ENCODE measurements at places on chromosomes 7 and 10. TPM values are rescaled to one million over a fixed set of nuclear protein-coding genes. Genes with fewer than 3 reads are reported as not detected.

The CPA4 gene
- polyA plus RNA-seq: 0.18 TPM

The TFEC gene
- polyA plus RNA-seq: 4.8 TPM

The TBATA gene
- not detected for polyA plus RNA-seq

The ATOH7 gene
- polyA plus RNA-seq: not detected

The LDB3 gene
- 32.6 TPM for polyA plus RNA-seq

The KLHL7 gene
- polyA plus RNA-seq: 10.5 TPM

The ZC3HAV1L gene
- polyA plus RNA-seq: 1.1 TPM

The LIPK gene
- not detected for polyA plus RNA-seq

The HTR5A gene
- polyA plus RNA-seq: not detected

The MYPN gene
- polyA plus RNA-seq: 0.25 TPM

DNA sequence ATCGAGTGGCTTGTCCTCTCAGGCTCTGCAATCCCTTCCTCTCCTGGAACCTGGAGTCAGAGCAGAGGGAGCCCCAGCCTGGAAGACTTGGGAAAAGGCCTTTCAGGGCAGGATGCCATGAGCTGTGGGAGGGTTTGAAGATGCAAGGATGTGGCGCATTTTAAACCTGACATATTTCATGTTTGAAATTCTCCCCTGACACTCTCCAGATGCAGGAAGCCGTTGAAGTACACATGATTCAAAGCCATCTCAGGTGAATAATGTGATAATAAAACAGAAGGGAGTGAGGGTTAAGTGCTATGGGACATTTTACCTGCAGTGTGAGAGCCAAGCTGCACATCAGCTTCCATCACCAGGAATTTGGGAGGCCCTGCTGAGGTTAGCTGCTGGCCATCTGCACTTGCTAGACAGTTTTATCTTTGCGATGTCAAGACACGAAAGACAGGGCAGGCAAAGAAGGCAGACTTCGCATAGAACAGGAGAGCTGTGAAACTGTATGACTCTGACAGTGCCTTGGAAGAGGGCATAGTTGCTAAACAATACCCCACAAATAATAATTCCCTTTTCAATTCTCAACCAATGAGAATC lies 159.1 kb upstream of the GDF10 start:
- DNase-seq: no peak

DNA sequence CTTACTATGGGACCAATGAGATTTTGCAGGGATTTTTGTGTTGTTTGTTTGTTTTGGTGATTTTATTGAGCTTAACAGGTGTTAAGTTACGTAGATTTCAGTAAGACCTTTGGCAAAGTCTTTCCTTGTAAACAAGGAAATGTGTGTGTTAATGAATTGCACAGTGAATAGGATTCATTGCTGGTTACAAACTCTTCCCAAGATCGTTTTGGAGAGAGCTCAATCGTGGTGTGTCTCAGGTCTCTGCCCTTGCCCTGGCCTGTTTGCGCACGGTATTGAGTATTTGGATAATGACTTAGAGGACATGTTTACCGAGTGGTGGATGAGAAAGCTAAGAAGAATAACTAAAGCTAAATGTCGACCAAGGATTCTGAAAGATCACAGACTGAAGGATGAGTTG lies 41.9 kb downstream of the PRPF18 start:
- no peak for DNase-seq

DNA sequence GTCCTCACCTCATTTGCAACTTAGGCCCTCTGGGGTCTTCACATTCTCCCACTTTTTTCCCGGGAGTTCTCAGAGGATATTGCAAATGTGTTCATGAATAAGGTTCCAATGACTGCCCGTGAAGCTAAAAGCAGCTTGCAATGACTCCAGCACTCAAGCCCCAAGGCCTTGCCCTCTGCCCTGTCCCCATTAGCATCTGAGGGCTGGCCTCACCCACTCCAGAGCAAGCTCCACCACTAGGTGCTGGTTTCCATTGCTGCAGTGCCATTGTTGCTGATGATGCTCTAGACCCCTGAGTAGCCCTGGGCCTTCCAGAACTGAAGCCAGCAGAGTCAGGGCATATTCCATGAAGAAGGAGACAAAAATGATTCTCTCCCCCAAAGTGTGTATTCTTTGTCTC lies 236.8 kb downstream of the DYNC1I1 start:
- no peak for DNase-seq

GRCh38 chr7:13069841-13070240 lies 382.4 kb downstream of the ARL4A start:
- DNase-seq: no peak

- DNase-seq: no peak
Measured at GRCh38 chr7:96949766-96950165, 55.6 kb upstream of the DLX6 start.

DNA sequence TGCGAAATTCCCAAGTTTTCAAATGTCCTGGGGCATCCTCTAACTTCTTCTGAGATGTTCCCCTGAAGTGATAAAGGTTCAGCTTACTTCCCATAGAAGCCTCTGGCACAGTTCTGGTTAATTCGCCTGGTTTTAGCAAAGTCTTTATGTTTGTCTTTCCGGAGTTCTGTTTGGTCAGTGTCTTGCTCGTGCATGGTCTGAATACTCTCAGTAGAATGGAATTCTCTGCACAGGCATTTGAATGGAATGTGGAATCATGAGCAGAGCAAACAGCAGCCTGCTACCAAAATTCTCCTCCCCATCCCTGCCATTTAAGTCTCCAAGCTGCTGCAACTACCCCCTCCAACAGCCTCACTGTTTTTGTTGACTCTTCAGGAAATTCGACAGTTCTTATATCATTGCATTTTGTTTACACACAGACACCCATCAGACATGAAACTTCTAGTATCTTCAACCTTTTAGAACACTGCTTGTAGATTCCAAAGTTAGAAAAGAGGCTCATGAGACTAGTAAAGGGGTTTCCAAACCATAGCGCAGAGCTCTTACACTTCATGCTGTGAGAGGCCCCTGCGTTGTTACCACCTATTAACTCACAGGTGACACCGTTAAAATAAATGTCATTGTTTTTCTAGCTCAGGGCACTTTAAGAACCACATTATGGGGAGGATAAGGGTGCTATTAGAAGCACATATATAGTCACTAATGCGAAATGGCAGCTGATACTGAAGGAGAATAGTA lies 129.7 kb downstream of the PLCE1 start:
- no peak for DNase-seq

DNA sequence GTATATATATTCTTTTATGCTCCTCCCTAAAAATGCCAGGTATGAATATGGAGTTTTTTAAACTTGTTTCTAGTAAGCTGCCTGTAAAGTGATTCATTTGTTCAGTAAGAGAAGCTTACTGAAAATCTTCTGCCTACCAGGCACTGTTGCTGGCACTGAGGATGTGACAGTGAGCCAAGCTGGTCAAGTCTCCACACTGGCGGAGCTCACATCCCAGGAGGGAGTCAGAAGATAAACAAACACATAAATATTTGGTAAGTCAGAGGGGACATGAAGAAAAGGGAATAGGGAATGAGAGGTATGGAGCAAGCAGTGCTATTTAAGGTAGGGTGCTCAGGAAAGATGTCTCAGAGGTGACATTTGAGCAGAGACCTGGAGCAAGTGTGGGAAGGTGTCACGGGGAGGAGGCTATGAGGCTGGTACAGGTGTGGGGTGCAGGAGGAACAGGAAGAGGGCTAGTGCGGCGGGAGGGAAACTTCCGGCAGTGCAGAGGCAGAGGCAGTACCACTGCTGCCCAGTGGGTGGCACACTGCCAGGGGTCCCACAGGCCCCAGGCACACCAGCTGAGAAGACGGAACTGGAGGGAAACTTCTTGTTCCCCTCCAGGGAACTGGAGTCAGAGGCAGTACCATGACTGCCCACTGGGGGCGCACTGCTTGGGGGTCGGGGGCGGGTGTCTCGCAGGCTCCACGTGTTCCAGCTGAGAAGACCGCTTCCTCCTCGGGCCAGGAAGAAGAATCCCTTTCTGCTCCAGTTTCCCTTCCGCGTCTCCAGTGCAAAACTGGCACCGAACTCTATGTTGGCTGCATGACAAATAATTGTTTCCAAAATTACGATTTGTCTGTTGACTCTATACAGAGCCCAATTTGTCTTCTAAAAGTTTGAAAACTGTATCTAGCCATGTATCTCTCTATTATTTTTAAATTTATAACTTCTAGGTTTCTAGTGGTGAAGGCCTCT lies 161.0 kb downstream of the TEX36 start:
- DNase-seq: no peak

GRCh38 chr7:45570797-45571196 lies 3.4 kb upstream of the ADCY1 start:
- DNase-seq: no peak

GRCh38 chr10:35843524-35844181 lies 201.6 kb upstream of the FZD8 start:
- DNase-seq: no peak

DNA sequence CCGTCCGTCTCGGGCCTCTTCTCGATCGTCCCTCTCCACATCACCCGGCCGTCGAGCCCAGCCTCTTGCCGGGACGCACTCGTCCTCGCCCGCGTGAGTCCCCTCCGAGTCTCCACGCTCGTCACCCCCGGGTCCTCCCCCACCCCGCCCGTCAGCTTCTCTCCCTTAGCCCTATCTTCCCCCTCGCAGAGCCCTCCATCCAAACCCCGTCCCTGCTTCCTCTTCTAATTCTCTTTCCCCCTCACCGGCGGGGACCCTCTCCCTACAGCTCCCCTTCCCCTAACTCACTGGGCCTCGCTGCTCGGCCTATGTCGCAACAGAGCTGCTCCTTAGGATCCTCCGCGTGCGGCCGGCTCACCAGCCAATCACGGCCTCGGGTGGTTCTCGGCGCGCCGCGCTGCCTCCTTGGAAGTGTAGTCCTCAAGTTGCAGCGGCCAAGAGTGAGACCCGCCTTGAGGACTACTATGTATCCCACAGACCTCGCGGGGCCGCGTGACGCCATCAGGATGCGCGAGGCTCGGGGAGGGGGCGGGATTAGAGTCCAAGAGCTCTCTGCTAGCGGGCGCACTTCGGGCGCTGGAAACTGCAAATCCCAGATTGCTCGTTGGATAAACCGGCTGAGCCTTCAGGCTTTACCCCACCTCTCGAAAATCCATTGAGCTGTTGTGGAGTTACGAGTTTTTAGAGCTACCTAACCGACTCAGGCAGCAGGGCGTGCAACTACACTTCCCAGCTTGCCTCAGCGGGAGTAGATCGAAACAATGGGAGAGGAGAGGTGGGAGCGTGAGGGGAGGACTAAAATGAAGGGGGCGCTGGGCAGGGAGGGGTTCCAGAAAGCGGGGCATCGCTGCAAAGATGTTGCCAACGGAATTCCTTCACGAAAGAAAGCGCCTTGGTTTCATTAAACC lies at the start of gene ABCF2:
TSS of gene ABCF2 (minus strand) at position 331 of the 908 bp plus-strand sequence. CDS start 747 bp downstream, outside the sequence.
- DNase-seq: peak; percentile 100

- DNase-seq: no peak
Measured at GRCh38 chr10:107238275-107238674, 73.8 kb upstream of the SORCS1 start.

GRCh38 chr10:84237199-84238051 lies 3.9 kb downstream of the LRIT1 start:
- DNase-seq: no peak

DNA sequence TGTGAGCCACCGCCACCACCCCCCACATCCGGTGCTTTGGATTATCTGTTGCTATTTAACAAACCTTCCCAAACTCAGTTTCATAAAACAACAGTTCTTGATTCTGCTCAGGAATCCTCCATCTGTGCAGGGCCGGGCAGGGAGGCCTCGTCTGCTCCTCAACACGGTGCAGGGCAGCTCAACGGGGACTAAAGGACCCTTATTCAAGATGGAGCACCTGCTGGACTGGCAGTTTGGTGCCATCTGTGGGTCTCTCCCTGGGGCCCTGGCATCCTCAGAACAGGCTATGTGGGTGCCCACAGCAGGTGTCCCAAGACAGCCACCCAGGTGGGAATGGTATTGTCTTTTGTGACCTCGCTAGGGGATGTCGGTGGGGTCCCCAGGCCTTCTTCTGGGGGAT lies 31.0 kb upstream of the ELFN1 start:
- no peak for DNase-seq

DNA sequence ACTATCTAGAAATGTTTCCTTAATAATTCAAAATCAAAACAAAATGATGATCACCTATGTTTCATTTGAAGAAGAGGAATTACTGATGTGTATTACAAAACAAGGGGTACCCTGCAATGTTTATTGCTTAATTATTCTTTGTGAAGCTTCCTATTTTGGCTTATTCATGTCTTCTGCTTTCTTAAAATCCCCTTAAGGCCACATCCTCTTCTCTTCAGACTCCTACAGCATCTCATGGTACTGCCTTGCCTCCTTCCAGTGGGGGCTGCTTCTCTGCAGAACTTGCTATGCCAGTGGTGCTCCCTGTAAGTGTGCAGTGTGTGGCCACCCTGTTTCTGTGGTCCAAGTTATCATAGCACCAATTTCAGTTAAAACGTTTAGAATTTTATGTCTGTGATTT lies 35.0 kb downstream of the CCDC146 start:
- no peak for DNase-seq

GRCh38 chr10:125797994-125798662 lies 22.5 kb upstream of the MMP21 start:
- no peak for DNase-seq

- DNase-seq: peak; percentile 60
Measured at GRCh38 chr7:44639671-44640321, 33.4 kb downstream of the OGDH start.

- DNase-seq: no peak
Measured at GRCh38 chr7:132646052-132646451, 69.8 kb upstream of the PLXNA4 start.

GRCh38 chr10:101485681-101486554 lies 102.1 kb downstream of the POLL start:
- DNase-seq: no peak

GRCh38 chr7:126780993-126781392 lies 471.7 kb downstream of the GRM8 start:
- no peak for DNase-seq

Measured in aorta (tissue), 5 donors.